ENCODE measurements at places on chromosomes 2 and 18. TPM values are rescaled to one million over a fixed set of nuclear protein-coding genes. Genes with fewer than 3 reads are reported as not detected.

TMEM17 gene
- total RNA-seq = 3.3 TPM

LRRTM1 gene
- total RNA-seq = not detected

SLC5A7 gene
- 0.26 TPM for total RNA-seq

LHCGR gene
- total RNA-seq = not detected

UPP2 gene
- total RNA-seq = not detected

DLX2 gene
- total RNA-seq = not detected

CHST9 gene
- 6.7 TPM for total RNA-seq

VWC2L gene
- total RNA-seq = not detected

SESTD1 gene
- total RNA-seq = 24.4 TPM

UCN gene
- 2.9 TPM for total RNA-seq

COL6A3 gene
- total RNA-seq = 121 TPM

SERPINB3 gene
- not detected for total RNA-seq

- no peak for DNase-seq
These were observed 45.9 kb downstream of the SCTR start for GRCh38 chr2:119478188-119478977.

DNA sequence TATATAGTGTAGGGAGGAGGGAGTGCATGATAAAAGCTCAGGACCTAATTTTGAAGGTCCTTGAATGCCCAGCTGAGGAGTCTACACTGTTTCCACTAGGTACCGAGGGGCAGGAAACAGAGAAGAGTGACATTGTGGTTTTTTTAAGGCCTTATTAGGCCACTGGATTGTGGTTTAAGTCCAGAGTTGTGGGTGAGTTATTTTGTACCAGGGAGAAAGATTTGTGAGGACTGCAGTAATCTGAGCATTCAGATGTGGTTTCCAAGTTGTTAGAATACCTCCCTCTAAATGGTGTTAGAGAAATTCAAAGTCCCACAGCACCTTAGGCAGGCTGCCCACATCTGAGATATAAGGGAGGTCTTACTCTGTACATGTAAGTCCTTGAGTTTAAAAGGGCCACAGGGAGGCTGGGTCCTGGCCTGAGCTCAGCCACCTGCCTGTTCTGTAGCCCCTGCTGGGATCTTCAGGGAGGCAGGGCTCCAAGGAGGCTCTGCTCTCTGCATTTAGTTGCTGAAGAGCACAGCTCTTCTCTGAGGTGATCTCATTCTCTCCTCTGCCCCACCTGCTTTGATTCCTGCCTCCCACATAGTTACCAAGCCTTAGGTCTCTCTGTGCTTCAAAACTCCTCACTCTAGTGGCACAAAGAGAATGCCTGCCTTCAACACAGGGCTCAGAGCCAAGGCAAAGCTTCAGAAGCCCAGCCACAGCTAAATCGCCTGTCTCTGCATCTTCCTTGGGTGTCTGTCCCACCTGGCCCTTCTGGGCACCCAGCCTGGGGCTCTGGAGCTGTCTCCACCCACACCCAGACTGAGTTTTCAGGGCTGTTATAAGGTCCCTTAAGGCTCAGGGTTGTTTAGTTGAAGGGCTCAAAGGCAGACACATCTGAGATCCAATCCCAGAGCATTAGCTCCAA lies 88.1 kb downstream of the VSNL1 start:
- no peak for DNase-seq

GRCh38 chr2:18856765-18857164 lies 267.4 kb upstream of the NT5C1B start:
- DNase-seq = no peak

- DNase-seq = no peak
These were observed 48.4 kb downstream of the LRRTM1 start for GRCh38 chr2:80255918-80256781.

- no peak for DNase-seq
These were observed 786.8 kb downstream of the KCNJ3 start for GRCh38 chr2:155485141-155485842.

GRCh38 chr18:41977233-41977632 lies 22.2 kb downstream of the PIK3C3 start:
- no peak for DNase-seq

- DNase-seq = no peak
These were observed 60.3 kb upstream of the PEX13 start for GRCh38 chr2:60957224-60957623.

DNA sequence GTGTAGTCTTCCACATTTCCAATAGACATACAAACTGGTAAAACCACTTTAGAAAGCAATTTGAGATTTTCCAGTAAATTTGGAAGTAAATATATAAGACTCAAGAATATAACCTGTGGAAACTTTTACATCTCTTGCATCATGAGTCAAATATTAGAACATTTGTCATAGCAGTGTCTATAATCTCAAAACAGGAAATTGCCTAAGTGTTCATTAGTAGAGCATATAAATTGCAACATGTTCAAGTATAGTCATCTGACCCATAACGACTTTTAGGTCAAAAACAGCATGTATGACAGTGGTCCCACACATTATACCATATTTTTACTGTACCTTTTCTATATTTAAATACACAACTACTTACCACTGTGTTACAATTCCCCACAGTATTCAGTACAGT lies 555.9 kb upstream of the VRK2 start:
- DNase-seq = no peak

GRCh38 chr2:229416116-229416694 lies 145.1 kb upstream of the PID1 start:
- peak; percentile 74 for DNase-seq

GRCh38 chr2:195304310-195304709 lies 352.7 kb upstream of the SLC39A10 start:
- no peak for DNase-seq

DNA sequence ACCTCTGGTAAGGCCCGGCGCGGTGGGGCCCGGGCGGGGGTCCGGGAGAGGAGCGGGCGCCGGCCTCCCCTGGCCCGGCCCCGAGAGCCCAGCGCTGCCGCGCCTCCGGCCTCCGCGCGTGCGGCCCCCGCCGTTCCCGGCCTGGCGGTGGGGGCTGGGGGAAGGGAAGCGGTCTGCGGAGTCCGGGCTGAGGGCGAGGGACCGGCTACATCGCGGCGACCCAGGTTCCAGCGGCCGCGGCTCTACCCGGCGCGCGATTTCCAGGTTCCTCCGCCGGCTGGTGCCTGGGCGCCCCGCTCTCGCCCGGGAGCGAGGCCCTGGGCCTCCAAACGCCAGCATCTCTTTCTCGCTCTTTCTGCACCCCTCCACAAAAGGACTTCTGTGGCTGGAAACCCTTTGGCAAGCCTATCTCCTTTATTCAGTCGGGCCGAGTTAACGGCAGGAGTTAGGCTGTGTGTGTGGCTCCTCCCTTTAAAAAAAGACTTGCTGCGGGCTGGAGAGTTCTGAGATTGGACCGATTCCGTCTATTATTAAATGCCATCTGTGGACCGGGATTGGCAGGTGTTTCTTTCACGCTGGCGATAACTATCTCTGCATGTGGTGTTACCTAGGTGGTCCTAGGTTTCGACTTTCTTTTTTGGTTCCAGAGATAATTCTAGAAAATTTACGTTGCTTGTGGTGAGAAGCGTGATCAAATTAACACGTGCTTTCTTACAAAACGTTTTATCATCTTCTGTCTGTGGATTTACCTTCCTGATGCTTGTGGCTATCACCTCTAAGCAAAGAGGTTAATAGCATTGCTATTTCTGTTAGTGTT lies 592 bp downstream of the ME2 start:
- peak; percentile 42 for DNase-seq

DNA sequence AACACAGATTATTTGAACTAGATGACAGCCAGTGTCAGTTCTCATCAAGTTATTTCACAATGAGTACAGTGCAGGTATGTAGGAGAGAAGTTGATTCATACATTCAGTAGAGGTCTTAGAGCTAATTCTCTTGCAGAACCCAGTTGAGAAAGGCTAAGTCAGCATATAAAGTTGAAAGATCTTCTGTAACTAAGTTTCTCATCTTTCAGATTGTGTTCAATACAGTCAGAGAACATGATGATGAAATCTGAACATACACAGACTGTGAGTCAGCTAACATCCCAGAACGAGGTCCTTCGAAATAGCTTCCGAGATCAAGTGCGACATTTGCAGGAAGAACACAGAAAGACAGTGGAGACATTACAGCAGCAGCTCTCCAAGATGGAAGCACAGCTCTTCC lies 41.9 kb upstream of the LIMS1 start:
- DNase-seq = no peak

GRCh38 chr2:190589008-190589407 lies 54.5 kb upstream of the NEMP2 start:
- no peak for DNase-seq

- no peak for DNase-seq
These were observed 168.6 kb downstream of the ZNF407 start for GRCh38 chr18:74766251-74766650.

DNA sequence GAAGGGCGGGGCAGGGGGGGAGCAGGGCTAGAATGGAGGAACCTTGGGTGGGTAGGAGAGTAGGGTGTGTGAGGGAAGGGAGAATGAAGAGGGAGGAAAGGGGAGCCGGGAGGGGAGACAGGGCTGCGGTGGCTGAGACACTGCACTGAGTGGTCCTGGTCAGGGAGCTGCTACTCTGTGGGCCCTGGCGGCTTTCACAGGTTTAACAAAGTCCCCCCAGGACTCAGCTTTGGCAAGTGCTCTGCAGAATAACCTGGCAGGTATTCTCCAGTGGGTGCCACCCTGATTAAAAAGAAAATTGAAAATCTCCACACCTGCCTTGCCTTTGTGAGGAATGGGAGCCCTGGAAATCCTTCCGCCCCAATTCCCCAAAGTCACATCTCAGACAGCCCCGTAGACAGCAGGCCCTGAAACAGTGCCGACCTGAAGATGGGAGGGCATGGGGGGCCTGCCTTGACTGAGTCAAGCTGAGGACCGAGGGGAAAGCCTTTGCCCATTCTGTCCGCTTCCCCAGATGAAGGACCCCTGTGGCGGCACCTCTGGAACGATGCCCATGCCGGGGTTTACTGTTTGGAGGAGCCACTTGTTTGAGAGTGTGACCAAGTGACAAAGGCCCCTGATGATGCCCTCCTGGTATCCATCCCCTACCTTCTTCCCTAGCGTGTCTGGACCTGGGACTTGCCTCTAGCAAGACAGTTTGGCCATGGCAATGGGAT lies 43.6 kb upstream of the OTOS start:
- no peak for DNase-seq

DNA sequence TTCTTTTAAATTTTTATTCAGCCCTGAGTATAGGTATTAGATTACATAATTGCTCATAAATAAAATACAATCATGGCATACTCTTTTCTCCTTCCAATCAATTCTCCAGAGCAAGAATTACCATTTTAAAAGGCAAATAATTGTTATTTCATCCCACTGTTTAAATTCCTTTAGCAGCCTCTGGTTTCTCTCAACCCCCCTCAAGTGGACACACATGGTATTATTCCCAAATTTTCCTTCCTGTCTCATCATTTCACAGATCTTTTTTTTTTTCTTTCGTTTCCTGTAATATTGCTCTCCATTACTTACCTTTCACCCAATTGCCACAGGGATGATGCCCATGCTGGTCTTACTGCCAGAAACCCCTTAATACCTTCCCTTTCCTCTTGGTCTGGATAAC lies 385.2 kb downstream of the RIT2 start:
- no peak for DNase-seq

GRCh38 chr2:240955306-240956170 lies 42.9 kb upstream of the SNED1 start:
- DNase-seq = no peak

DNA sequence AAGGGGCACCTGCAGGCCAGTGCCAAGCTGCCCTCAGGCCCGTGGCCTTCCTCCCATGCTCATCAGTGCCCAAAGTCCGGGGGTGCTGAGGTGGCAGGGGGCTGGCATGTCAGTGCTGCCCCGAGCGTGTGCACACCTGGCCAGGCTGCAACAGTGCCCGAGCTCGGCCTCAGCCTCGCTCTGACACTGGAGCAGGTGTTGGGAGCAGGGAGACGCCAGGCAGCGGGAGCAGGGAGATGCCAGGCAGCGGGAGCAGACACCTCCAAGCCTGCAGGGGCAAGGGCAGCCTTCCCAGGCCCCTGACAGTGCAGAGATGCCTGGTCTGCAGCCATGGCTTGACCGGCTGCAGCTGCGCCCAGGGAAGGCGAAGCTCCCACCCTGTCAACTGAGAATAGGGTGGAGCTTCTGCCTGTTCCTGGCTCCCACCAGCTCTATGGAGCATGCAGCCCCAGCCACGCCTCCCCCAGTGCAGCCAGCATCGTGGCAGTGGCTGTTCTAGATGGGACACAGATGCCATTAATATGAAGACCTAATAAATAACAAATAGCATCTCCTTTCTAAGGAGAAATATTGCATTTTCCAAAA lies 82.4 kb downstream of the DTNB start:
- no peak for DNase-seq

DNA sequence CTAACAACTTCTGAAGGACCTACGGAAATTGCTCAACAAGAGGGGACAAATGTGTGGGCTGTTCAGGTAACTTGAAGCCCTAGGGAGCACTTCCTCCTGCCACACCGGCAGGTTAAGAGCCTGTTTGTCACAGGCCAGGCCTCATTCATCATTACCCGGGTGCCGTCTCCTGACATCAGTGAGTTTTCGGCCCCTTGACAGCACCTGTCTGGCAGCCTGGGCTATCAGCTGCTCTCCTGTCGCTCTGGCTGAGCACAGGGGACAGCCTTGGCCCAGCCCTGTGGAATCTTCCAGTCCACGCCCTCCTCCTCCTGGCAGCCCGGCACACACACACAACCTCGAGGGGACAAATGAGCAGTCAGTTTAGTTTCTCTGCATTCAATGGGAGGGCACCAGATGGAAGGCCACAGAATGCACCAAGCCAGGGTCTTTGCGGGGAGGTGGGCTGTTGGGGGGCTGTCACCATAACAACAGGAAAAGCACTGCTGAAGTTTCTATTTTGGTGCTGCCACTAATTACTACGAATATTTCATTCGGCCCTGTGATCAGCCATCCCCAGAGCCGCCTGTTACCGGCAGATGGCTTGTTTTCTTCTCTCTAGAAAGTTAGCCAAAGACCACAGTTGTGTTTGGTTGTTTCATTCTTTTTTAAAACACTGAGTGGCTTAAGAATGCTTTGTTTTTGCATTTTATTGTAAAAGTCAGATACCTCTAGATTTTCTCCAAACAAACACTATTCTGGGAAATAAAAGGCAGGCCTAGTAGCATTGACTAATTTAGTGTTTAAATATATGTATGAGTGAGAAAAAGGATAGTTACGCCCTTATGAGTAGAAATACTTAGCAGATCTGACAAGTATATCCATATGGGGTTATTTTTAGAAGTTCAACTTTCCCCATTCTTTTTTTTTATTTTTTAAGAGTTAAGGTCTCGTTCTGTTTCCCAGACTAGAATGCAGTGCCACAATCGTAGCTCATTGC lies 189.9 kb upstream of the NDUFV2 start:
- DNase-seq = peak; percentile 2
